T-helper 17 cell (primary cell): ENCODE measurements at places on chromosomes 6 and 20. TPM values are rescaled to one million over a fixed set of nuclear protein-coding genes. Genes with fewer than 3 reads are reported as not detected.

GRCh38 chr6:41181566-41181965 lies 18.6 kb upstream of the TREM2 start:
- no peak for DNase-seq

GRCh38 chr6:122953766-122954165 lies 42.3 kb upstream of the CLVS2 start:
- DNase-seq, result no peak

GRCh38 chr6:139713900-139714506 lies 339.6 kb upstream of the CITED2 start:
- no peak for DNase-seq

GRCh38 chr6:81689580-81689979 lies 62.9 kb downstream of the TENT5A start:
- DNase-seq, result no peak

DNA sequence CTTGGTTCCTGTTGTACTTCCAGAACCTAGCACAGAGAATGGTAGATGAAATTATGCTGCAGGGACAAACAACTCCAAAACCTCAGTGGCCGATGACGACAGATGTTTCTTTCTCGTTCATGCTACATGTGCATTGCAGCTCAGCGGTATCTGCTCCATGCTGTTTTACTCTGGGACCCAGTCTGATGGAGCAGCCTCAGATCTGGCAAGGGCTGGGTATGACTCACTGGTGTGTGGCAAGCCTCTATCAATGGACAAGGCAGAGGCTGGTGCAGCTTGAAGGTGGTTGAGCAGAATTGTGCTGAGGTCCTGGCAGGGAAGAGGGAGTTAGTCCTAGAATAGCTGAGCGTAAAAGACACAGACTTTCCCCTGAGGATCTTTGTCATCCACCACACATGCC lies 10.3 kb upstream of the BLCAP start:
- no peak for DNase-seq

DNA sequence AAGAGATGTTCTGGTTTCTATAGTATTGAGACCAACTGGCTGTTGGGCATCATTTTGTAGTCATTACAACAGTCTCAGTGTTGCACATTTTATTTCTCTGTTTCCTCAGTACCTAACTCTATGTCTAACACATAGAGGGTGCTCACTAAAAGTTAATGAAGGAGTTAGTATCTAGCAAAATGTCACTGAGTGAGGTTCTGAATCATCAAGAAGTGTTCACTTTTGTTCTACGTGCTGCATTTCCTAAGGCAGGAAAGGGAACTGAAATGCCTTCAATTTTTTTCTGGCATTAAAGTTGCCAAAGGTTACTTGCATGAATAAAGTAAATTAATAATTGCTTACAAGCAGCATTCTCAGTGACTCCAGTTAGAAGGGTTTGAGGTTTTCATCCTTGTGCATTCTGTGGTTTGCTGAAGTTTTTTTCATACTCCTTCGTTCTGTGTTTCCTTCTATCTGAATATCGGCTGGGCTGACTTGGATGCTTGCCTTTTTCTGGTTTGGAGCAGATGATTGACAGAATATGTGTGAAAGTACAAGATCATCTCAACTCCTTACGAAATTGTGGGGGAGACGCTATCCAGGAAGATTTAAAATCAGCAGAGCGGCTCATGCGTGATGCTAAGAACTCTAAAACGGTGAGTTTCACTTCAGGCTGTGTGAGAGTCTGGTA lies 114.5 kb upstream of the SCGN start:
- DNase-seq, result no peak

The PSMB9 gene
- 121 TPM for total RNA-seq
